ENCODE measurements at places on chromosomes 3 and 15.
A peak's percentile ranks its signal among the peaks of the same experiment; 100 is the strongest.

DNA sequence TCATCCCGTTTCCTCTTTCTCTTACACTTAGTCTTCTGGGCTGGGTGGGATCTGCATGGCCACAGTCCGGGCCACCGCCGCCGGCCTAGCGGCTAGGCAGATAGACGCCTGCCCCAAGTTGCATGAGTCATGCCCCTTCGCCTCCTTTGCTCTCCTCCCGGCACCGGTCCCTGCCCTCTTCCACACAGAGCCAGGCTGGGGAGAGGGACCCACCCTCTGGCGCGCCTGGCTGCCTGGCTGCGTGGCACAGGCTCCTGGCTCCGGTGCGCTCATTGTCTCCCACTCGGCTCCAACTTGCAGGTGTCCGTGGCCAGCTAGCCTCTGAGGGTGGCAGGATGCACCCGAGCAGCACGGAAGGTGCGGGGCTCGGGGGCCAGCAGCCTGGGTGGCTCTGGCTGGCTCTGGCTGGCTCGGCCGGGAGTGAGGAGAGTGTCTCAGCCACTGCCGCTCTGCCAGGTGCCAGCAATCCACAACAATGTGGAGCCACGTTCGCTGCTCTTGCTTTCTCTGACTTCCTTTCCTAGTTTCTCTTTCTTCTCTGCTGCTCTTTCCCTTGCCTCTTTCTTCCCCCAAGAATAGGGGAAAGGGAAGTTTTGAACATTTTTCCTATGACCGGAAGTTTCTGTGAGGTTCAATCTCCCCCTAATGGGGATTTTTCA lies 22.4 kb upstream of the MTHFS start:
- DNase-seq = no peak

- DNase-seq = peak; percentile 91
These were observed 22.4 kb downstream of the KCNMB2 start for GRCh38 chr3:178558637-178559036.

DNA sequence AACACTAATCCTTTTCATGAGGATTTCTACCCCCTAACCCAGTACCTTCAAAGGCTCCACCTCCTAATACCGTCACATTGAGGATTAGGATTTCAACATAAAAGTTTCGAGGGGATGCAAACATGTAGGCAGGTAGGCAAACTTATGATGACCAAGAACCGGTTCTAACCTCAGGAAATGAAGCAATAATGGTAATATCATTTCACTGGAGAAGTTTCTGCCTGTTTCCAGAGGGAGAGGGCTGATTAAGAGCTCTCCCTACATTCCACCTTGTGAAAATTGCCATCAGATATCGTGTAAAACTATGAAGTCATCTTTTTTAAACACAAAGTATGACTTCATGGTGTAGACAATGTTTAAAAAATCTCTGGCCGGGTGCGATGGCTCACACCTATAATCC lies 31.6 kb downstream of the NKIRAS1 start:
- no peak for DNase-seq

DNA sequence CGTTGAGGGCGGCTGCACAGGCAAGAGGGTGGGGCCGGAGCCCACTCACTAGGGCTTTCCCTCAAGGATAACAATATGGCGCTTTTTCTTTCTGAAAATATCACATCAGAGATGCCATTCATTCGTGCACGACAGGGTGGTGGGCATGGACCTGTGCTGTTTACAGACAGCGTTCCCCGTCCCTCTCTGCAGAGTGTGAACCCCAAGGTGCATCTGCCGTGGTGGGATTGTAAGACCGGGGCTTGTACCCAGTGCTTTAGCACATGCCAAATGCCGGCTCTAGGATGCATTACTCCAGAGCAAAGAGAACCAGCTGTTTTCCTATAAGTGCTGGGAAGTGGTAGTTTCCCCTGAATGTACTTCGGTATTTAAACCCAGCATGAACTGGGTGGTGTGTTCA lies 37.0 kb downstream of the CHDH start:
- DNase-seq = no peak

GRCh38 chr3:169240786-169241486 lies 422.6 kb downstream of the MECOM start:
- no peak for DNase-seq

DNA sequence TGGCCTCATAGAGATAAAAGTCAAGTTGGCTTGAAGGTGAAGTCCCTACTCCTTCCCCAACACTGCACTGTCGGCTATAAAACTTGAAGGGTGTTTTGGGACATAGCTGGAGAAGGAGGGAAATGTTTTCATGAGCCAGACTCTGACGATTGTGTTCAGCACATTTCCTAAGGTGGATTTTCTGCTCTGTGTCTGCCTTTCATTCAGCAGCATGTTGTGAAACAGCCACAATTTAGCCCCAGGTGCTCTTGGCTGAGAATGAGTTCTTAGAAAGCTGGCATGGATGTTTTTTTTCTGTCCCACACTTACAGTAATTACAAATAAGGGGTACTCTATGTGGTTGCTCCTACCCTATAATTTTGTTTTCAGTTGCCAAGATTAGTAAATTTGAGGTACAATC lies 492.4 kb downstream of the MCTP2 start:
- DNase-seq = no peak

DNA sequence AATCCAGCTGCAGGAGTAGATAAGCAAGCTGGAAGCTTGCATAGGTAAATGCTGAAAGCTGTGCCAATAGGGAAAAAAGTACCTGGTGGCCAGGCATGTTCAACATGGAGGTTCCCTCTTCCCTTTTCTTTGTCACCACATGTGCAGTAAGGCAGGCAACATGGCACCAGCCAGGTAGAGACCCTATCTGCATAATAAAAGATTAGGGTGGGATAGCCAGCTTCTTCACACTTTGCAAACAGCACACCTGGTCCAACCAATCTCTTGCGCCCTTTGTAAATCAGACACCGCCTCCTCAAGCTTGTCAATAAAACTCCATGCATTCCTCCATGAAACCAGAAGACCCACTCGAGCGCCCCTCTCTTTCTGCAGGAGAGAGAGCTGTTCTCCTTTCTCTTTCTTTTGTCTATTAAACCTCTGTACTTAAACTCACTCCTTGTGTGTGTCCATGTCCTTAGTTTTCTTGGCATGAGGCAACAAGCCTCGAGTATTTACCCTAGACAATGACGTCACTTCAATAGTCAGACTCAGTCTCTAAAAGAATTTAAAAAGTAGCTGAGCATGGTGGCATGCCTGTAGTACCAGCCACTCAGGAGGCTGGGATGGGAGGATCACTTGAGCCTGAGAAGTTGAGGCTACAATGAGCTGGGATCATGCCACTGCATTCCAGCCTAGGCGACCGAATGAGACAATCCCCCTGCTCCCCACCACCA lies 256.3 kb downstream of the SCAPER start:
- DNase-seq = no peak

DNA sequence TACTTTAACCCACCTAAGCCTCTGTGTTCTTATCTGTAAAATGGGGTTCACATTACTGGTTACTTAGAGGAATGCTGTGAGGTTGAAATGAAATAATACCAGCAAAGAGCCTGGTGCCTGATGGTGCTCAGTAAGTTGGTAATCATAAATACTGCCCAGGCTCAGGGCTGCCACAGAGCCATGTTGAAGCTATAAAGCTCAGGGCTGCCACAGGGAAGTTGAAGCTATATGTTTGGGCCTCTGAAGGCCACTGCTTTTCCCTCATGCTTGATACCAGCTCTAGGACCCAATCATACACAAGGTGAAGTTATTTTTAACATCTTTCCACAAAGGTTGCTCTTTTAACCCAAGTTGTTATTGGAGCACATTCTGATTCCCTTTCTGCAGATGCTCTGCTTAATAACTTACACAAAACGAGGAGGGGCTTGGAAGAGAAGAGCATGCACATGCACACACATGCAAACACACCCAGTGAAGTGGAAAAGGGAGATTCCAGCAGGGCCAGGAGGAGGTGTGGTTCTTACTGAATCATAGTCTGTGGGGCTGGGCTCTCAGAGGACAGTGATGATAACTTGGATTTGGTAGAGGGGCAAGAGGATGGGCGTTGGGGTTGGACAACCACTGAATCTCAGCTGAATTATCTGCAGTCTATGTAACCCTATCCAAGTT lies 17.4 kb downstream of the PARP14 start:
- DNase-seq = no peak

DNA sequence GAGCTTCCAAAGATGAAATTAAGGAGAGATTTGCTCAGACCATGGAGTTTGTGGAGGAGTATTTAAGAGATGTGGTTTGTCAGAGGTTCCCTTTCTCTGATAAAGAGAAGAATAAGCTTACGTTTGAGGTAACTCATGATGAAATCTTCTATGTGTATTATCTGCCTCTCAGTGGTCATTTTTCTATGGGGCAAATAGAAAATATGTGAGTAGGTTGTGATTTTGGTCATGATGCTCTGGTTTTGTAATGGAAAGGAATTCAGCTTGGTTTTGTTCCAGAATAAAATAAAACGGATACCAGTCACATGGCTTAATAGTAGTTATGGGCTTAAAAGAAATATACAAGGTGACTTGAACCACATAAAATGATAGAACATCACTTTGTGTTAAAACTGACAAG lies 181.1 kb downstream of the ITPR1 start:
- DNase-seq = no peak

GRCh38 chr3:21372316-21372715 lies 378.7 kb downstream of the ZNF385D start:
- no peak for DNase-seq

GRCh38 chr15:100094127-100094510 lies 247.7 kb downstream of the ADAMTS17 start:
- DNase-seq = no peak

DNA sequence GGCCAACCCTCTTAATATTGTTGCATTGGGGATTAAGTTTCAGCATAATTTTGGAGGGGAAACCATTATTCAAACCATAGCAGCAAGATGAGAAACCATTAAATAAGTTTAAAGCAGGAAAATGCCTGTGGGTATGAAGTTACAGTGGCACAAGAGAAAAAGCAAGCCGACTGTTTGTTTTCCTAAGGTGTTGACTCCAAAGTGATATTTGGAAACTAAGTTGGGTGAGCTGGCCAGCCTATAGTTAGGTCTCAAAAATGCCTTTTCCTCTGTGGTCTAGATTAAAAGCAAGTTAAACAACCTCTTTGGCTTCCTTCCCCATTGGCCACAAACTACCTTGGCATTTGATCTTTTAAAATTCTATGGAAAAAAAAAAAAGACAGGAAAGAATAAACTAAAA lies 419.8 kb upstream of the AZI2 start:
- no peak for DNase-seq

DNA sequence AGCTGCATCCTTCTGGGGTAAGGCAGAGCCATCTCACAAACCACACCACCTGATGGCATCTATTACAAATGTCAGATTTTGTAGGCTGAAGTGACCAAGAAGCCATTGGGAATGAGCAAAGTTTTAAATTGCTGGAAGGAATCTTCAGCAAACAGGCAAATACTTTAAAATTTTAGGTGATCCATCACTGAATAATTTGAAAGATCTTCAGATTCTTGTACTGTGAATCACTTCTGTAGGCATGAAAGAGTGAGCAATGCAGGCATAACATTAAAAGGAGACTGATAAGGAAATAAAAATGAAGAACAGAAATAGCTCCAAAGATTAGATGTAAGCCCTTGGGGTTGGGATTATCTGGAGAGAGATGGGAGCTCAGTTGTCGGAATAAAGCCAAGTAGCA lies 36.0 kb upstream of the ALDH1L1 start:
- DNase-seq = no peak

- DNase-seq = no peak
These were observed 1.7 kb downstream of the OXNAD1 start for GRCh38 chr3:16266714-16267113.

GRCh38 chr3:66588340-66588847 lies 87.6 kb upstream of the LRIG1 start:
- no peak for DNase-seq

DNA sequence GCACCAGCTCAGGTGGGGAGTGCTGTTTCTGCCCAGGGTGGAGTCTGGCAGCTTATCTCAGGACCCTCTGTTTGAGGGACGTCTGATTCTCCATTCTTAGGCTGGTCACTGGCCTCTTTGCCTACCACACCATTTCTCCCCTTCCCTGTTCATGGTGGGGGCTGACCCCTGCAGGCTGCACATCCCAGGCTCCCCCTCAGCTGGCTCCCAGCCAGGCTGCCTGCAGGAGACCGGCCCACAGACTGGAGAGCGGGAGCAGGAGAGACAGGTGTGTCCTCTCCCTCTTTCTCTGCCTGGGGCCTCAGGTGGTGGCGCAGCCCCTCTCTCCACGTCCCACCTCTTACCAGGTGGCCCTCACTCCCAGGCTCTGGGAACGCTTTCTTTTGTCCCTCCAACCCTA lies 60.8 kb downstream of the RAB11A start:
- DNase-seq = peak; percentile 5

GRCh38 chr3:44913868-44914468 lies 39.6 kb downstream of the TGM4 start:
- peak; percentile 36 for DNase-seq

GRCh38 chr3:119228373-119229145 lies 12.1 kb downstream of the B4GALT4 start:
- DNase-seq = no peak

DNA sequence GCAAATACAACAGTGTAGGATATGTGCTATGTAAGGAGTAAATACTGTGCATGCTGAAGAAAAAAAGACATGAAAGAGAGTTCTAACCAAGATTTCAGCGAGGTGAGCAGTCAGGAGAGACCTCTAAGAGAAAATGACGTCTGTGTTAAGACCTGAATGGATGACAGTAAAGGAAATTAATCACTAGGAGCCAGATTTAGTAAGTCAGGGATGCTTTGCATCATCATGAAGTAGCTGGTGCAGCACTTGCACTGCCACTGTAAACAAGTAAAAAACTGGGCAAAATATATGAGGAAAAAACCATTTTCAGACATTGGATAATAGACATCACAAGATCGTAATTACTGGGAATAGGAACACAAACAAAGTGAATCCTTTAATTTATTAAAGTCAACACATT lies 32.6 kb downstream of the RTP4 start:
- DNase-seq = no peak

Measured in NCI-H1092 treated with DMSO at 0.1 percent for 48 hours (cell line).